NCI-H1436 treated with DMSO at 0.1 percent for 48 hours (cell line): ENCODE measurements at places on chromosomes 5 and 9.

GRCh38 chr5:98321361-98321760 lies 452.1 kb upstream of the RGMB start:
- DNase-seq, result no peak

- no peak for DNase-seq
Measured at GRCh38 chr9:36276781-36277181, 18.5 kb upstream of the GNE start.

- no peak for DNase-seq
Measured at GRCh38 chr5:89267788-89268187, 384.8 kb upstream of the MEF2C start.

DNA sequence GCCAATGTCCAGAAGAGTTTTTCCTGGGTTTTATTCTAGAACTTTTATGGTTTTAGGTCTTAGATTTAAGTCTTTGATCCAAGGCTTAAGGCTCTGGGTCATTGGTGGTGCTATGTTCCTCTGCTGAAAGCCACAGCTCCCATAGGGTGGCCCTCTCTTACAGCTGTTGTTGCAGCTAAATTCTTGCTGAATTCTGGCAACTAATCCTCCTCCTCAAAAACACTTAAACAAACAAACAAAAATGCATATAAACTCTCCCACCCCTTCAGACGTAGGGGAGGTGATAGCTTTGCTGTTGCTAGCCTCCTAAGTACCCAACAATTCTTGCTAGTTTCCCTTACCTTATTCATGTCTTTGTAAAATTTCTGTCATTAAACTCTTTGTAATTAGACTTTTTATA lies 30.2 kb downstream of the IQGAP2 start:
- DNase-seq, result no peak

DNA sequence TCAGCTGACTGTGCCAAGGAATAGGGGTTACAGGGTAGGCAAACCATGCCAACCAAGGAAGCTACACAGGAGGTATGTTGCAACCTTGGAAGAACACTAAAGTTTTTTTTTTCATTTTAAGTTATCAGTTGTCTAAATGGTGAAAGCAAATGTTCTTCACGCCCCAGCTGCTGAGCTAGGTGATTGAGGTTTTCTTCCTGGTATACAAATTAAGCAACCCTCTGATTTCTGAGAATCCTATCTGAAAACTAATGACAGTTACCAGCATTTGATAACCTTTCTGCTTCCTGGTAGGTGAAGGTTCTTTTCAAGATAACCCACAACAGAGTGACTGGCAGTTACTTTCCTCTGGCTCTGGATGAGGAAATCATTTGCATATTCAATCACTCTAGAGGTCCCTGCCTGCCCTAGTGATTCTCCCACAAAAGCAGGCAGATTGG lies 194.9 kb downstream of the ATP10B start:
- no peak for DNase-seq

DNA sequence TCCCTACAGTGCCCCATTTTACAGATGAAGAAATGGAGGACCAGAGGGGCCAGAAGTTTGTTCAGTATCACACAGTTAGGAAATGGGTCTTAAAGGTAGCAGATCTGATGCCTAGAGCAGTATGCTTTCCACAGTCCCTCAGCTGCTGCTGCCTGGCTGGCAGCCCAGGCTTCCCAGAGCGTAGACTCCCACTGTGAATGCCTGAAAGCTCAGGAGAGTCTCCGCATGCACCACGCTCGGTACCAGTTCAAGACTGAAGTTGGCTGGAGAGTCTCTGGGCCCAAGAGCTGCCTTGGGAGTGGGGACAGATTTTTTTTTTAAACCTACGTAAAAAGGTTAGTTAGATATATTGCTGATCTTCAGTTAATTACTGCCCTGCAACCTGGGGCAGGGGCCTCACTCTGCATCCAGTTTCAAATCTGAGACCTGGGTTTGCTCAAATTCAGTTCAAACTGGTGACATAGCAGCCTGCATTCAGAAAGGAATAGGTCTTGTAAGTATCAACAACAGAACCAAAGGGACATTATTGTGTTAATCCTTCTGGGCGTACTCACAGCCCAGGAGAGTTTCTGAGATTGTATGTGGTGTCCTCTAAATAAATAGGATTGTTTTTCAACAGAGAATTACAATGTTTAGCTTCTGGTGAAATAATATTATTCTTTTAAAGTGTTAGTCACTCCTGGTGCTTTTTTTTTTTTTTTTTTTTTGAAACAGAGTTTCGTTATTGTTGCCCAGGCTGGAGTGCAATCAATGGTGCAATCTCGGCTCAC lies 8.3 kb downstream of the NANS start:
- no peak for DNase-seq

DNA sequence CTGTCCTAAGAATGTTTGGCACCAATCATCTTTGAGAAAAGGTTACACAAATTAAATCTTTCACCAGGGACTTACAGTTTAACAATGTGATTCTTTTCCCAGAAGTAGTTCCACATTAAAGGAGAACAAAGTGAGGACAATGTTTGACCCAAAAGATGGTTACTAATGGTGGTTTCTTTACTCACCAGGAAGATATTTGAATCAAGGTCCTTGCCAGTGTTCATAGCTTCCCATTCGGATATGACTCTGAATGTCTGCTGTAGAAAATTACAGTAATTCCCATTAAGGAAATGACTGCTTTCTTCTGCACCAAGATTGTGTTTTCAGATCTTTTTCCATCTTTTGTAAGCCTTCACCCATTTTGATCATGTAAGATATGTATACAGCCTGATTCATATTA lies 114.6 kb upstream of the ADAMTSL1 start:
- no peak for DNase-seq

DNA sequence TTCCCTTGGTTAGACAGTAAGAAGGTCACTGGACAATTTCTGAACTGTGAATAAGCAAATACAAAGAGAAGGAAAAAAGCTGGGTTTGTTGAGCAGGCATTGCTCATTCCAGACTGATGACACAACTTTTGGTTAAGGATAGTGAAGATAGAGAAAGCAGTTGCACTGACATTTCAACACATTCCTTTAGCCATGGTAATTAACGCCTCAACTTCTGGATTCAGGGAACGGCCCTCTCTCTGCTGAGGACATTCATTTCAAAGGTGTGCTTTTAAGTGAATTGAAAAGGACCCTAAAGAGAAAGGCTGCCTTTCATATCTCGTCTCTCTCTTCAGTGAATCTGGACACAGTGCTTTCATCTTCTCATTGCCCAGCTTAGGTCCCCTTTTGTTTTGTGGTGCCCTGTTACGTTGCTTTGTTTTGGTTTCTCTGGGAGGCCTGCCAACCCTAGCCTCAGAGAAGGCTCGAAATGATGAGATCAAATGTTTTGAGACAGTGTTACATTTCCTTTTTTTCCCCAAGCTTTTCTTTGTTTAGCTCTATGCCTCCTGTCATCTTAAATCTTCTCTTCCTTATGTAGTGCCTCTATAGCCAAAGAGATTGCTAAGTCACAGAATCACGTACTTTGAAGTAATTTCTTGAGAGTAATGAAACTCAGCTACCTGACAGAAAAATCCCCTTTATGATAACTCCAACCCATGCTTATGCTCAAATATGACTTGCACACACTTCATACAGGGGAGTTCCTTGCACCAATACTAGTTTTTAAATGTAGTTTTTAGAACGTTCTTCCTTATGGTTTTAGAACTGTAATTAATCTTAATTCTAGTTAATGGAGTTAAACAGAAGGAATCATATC lies 94.4 kb upstream of the IFNE start:
- DNase-seq, result no peak

GRCh38 chr9:120625222-120625621 lies 45.3 kb upstream of the CDK5RAP2 start:
- no peak for DNase-seq

DNA sequence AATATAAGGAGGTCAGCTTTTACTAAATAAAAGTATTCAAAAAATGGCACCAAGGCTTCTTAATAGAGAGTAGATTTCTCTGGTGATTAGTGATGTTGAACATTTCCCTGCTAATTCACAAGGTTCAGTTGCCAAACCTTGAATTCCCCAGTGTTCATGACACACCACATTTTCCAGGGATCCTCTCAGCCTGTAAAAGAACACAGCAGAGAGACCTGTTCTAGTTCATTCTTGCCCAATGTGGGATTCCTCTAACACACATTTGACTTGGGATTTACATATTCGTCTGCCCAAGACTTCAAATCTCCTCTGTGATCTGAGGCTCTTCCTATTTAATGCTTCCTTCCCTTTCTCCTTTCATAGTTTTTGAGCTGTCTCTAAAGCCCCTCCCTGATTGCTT lies 273.2 kb upstream of the CDH9 start:
- no peak for DNase-seq

GRCh38 chr5:179777909-179778308 lies 15.9 kb upstream of the LTC4S start:
- no peak for DNase-seq

DNA sequence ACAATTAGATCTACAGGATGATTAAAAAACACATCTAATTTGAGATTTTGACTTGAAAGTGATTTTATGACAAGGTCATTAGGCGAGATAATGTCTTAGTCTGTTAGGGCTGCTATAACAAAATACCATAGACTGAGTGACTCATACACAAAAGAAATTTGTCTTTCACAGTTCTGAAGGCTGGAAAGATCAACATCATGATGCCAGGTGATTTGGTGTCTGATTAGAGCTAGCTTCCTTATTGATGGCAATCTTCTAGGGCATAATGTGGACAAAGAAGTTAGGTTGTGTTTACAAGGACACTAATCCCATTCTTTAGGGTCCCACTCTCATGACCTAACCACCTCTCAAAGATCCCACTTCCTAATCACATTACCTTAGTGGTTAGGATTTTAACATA lies 256.7 kb downstream of the TUSC1 start:
- DNase-seq, result no peak

GRCh38 chr5:165574100-165574499 lies 2068.7 kb downstream of the MAT2B start:
- no peak for DNase-seq

GRCh38 chr9:8143677-8144076 lies 344.1 kb upstream of the DMAC1 start:
- DNase-seq, result no peak

DNA sequence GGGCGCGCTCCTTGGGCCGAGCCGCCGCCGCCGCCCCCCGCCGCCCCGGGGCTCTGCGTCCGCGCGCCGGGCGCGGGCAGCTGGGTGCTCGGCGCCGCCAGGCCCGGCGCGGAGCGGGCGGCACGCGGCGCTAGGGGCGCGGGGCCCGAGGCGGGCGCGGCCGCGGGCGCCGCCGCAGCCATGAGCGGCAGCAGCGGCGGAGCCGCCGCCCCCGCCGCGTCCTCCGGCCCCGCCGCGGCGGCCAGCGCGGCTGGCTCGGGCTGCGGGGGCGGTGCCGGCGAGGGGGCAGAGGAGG lies 351 bp downstream of the TRIO start:
- no peak for DNase-seq

- DNase-seq, result no peak
Measured at GRCh38 chr9:105007143-105007542, 79.2 kb upstream of the ABCA1 start.

DNA sequence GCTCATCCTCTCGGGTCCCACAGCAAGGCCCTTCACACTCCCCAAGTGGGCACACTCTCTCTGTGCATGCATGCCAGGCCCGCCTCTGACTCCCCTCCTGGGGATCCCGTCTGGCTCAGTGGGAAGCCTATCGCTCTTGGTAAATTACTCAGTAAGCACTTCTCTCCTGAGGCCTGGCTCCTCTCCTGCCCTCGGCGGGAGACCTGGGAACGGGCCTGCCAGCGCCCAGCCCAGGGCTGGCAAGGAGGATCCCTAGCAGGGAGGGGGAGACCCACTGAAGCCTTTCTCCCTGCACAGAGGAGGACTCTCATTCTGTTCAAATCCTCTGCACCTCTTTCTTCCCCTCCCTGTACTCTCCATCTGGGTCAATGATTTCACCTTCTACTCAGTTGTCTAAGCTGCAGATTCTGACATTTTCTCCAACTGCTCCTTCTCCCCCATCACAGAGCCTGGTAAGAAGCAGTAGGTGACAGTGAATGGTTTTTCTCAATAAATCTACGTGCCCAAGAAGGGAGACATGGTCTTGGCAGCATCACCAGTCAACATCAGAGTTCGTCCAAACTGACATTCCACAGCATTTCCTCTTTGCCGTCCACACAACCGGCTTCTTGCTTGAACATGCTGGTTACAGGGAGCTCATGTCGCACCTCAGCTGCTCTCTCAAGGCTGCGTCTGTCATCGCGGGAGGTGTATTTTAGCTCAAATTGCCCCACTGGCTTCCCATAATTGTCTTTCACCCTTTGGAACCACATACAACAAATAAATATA lies 81.9 kb downstream of the GPR21 start:
- DNase-seq, result no peak

DNA sequence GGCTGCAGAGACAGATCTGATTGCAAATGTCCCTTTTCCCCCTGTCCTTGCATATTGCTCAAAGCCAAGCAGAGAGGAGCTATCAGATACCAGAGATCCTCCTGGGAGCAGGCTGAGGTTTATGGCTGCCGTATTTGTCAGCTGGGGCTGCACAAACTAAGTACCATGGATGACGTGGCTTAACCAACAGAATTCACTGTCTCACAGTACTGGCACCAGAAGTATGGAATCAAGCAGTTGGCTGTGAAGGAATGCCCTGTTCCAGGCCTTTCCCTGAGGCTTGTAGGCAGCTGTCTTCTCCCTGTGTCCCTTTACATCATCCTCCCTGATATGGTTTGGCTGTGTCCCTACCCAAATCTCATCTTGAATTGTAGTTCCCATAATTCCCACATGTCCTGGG lies 2.6 kb downstream of the CFAP90 start:
- DNase-seq, result no peak

GRCh38 chr5:172873513-172873912 lies 39.5 kb downstream of the ERGIC1 start:
- DNase-seq, result no peak

DNA sequence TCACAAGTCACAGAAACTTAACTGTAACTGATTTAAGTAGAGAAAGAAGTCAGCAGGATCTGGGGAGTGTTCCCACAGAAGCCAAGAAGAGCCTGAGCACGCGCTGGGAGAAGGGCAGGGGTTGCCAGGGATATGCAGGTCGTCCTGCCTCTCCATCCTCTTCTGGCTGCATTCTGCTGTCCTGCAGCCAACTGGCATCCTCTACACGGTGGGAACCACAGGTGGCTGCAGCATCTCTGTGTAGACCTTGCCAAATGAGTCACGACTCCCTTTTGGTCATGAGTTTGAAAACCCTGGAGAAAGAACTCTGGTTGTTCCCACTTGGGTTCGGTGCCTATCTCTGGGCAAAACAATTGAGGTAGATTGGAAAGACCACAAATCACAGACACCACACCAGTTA lies 38.4 kb upstream of the PCA3 start:
- DNase-seq, result no peak

DNA sequence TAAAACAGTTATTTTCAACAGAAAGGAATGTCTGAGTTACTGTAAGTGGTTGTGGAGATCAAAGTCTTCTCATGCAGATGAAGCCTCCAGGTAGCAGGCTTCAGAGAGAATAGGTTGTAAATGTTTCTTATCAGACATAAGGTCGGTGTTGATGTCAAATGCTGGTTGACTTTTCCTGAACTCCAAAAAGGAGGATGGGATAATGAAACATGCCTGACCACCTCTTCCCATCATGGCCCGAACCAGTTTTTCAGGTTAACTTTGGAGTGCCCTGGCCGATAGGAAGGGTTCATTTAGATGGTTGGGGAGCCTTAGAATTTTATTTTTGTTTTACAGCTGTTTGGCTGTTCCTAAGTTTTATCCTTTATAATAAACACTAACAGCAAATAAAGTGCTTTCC lies 478.4 kb downstream of the ACTL7B start:
- no peak for DNase-seq

- DNase-seq, result no peak
Measured at GRCh38 chr9:132381966-132382541, 24.6 kb downstream of the TTF1 start.

- no peak for DNase-seq
Measured at GRCh38 chr9:82606492-82607382, 456.2 kb downstream of the RASEF start.
